ENCODE measurements at places on chromosomes 4 and X.
A peak's percentile ranks its signal among the peaks of the same experiment; 100 is the strongest.

GRCh38 chrX:17361620-17362019 is 13.4 kb upstream of the NHS start:
- no peak for DNase-seq

DNA sequence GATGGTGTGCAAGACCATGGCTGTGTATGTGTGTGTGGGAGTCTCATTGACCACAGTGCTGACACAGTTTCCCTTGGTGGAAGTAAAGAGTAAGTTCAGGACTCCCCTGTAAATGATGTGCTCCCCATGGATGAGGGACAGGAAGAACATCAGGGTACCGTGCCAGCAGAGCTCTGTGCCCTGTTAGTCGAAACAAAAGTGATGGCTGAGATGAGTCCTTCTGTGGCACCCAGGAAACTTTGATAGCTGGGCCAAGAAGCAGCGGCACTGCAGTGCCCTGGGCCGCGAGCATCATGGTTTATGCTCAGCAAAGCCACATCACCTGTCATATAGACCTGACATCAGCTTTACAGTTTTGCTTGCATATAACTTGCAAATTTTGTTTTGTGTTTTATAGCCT is 61.4 kb upstream of the CLDN34 start:
- no peak for DNase-seq

GRCh38 chrX:44305921-44306320 is 37.6 kb downstream of the EFHC2 start:
- DNase-seq = no peak

DNA sequence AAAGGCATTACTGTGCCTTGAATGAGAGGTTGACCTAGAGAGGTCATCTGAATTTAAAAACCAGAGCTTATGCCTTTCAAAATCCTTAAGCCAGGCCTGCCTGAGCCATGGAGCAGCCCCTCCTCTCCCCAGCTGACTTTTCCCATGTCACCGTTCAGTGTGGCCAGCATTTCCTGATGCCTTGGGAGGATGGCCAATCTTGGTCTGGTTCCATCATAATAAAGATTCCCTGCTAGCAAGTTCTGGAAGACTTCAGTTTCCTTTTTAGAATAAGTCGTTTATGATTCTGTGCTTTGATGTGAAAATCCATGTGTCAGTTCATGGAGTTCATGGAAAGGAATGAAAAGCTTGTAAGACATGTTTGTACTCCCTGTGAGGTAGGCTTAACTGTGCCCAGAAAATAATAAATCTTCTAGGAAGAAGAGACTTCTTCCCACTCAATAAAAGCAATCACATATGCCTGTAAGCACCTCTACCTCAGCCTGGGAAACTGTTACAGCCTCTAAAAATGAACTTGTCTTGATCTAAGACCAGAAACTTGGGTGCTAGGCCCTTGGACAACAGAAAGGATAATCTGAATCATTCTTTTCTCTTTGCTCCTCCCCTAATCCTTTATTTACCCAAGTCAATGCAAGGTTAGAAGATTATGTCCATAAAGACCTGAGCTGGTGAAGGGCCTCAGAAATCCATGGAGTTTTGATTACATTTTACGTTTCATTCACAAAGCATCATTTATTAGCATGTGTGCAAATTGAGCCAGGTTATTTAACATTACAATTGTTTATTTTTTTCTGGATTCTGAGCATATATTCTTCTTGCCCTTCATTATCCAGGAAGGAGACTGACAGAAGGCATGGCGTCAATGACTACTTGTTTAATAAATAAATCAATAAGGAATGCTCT is 84.0 kb upstream of the TBC1D9 start:
- no peak for DNase-seq

GRCh38 chrX:29071525-29072320 is 484.5 kb downstream of the IL1RAPL1 start:
- DNase-seq = peak; percentile 1

DNA sequence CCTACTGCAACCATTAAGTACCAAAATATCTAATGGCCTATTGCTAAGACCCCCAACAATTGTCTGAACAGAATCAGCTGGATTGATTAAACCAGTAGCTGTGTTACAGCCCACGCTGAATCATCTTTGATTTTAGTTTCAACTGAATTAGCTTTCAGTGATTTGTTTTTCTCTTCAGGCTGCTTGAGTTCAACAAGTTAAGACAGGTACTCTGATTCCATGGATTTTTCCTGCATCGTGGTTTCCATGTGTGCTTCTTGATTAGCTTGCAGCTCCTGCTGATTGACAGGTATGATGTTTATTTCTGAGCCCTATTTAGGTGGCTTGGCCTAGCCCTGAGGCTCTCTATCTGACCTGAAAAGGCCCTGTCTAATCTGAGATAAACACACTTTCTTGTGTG is 91.3 kb downstream of the GUCY2F start:
- DNase-seq = no peak

DNA sequence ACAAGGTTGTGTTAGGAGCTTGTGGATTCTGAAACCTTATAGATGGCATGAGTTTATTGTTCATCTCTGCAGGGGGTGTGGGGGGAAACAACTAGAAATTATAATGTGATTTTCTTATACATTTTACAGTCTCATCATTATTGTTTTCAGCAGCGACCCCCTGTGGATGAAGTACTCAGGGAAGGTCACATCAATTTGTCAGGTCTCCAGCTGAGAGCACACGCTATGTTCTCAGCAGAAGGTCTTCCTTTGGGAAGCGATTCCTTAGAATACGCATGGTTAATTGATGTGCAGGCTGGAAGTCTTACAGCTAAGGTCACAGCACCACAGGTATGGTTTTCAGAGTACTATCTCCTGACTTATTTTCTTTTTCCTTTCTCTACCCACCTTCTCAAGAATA is 72.2 kb downstream of the BLTP1 start:
- no peak for DNase-seq

GRCh38 chr4:18366892-18367291 is 345.3 kb upstream of the LCORL start:
- DNase-seq = peak; percentile 14

- no peak for DNase-seq
Observed at GRCh38 chrX:153226344-153227185, 47.5 kb downstream of the MAGEA1 start.

DNA sequence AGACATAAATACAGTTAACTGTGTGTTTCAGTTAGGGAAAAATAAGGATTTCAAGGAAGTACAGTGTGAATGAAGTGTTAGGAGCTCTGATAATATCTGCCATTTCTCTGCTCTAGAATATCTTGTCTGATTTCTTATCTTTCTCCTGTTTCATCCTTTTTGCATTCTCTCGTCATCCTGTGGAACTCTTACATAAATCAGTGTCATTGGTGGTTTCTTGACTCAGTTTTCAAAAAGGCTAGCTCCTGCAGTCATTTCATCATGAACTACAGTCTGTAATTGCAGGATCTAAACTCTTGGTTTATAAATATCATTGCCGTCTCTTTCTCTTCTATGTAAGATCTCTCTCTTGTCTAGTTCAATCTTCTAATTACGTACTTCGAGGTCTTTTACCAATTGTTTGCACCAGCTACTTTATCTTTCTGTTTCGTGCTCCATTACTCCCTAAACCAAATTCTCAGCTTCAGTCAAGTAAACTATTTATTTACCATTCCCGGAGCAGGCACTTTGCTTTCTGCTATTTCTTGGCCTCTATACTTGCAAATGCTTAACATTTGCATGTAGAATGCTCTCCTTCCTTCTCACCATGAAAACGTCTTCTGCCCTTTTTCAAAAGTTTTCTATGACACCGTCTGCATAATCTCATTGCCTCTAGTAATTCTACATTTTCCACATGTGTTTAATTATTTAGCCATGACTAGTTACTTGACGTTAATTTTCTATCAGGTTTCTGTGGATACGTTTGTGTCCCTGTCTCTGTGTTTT is 294.0 kb downstream of the TENM3 start:
- no peak for DNase-seq

DNA sequence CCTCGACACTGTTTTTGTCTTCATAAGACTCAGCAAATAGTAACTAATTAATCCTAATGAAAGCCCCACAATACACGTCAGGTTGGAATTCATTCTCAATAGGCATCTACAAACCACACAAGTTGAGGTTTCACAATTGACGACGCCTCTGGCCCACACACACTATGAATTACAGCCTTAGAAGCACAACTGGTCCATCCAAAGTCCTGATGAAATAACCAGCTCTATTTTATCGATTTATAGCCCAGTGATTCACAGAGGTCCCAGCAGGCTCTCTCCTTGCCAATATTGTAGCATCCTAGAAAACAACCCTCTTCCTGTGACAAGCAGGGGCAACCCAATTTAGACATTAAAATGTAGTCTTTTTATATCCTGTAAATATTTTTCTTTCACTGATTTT is 112.1 kb downstream of the NR3C2 start:
- DNase-seq = no peak

- DNase-seq = no peak
Observed at GRCh38 chr4:179709961-179710624, 2267.9 kb upstream of the AGA start.

DNA sequence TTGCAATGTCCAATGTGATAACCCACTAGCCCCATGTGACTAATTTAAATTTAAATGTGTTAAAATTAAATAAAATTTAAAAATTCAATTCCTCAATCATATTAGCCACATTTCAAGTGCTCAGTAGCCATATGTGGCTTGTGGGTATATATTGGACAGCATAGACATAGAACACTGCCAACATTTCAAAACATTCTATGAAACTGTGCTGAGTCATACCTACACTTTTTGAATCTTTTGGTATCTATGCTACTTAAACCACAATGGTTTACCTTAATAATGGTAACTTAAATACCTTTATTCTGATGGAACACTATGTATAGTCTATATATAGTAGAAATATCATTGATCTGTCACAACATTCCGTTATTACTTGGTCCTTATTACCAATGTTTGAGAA is 223.4 kb upstream of the ATOH1 start:
- no peak for DNase-seq

GRCh38 chrX:109871121-109871888 is 131.6 kb upstream of the TMEM164 start:
- DNase-seq = no peak

- peak; percentile 97 for DNase-seq
Observed at GRCh38 chr4:40621592-40622512, 7.8 kb downstream of the RBM47 start.

DNA sequence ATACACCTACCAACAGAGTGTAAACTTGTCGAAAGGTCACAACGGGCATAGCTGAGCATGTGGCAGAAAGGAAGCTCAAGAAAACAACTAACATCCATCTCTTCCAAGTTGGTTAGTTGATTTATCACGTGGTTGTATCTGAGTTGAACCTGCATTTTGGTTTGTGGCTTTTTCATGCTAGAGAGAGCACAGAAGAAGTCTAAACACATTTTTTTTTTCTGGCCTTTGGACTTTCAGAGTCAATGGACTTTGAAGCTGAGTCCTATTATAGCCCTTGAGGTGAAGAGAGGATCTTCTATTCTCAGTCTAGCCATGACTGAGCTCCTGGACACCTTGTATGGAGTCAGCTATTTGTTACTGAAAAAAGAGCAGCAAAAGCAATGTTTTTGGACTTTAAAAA is 150.6 kb upstream of the TRPC5 start:
- no peak for DNase-seq

All from fibroblast of gingiva (primary cell).